CD8-positive, alpha-beta memory T cell (primary cell): ENCODE measurements at places on chromosomes 13 and 19.

DNA sequence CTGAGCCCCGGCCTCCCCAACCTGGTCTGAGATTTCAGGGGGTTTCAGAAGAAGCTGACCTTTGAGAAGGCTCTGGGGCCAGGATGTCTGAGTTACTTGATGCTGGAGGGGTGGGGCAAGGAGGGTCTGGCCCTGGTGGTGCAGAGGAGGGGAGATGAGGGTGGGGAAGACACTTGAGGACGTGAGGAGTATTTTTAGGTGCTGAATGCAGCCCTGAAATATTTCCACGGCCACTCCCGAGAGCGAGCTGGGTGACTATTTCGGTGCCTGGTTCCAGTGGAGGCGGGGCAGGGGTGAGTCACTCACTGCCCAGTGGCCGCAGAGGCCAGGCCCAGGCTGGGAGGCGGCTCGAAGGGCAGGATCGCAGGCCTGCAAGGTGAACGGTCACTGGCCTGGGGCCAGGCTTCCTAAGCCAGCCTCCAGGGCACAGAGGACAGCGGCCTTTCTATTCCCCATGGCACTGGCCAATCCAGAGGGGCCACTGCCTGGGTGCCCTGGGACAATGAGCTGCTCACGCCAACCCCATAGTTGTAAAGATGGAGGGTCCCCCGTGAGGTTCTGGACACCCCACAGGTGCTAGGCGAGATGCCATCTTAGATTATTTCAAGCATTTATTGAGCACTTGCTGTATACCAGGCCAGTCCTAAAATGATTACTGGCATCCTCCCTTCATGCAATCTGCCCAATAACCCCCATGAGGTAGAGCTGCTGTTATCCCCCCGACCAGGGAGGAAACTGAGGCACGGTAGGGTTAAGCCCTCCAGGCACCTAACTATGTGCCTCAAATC is 19.7 kb upstream of the JUND start:
- no peak for DNase-seq

- DNase-seq: no peak
These were observed 500.9 kb downstream of the MYO16 start for GRCh38 chr13:109130093-109130835.

- DNase-seq: no peak
These were observed 11.8 kb downstream of the ANO8 start for GRCh38 chr19:17322854-17323253.

GRCh38 chr19:40232949-40233810 is 6.7 kb upstream of the CCNP start:
- no peak for DNase-seq
